ENCODE measurements at places on chromosomes 5 and 9.

- DNase-seq, result no peak
Measured at GRCh38 chr9:5851445-5851844, 18.5 kb upstream of the ERMP1 start.

- DNase-seq, result no peak
Measured at GRCh38 chr9:114709636-114710035, 27.6 kb upstream of the TEX48 start.

DNA sequence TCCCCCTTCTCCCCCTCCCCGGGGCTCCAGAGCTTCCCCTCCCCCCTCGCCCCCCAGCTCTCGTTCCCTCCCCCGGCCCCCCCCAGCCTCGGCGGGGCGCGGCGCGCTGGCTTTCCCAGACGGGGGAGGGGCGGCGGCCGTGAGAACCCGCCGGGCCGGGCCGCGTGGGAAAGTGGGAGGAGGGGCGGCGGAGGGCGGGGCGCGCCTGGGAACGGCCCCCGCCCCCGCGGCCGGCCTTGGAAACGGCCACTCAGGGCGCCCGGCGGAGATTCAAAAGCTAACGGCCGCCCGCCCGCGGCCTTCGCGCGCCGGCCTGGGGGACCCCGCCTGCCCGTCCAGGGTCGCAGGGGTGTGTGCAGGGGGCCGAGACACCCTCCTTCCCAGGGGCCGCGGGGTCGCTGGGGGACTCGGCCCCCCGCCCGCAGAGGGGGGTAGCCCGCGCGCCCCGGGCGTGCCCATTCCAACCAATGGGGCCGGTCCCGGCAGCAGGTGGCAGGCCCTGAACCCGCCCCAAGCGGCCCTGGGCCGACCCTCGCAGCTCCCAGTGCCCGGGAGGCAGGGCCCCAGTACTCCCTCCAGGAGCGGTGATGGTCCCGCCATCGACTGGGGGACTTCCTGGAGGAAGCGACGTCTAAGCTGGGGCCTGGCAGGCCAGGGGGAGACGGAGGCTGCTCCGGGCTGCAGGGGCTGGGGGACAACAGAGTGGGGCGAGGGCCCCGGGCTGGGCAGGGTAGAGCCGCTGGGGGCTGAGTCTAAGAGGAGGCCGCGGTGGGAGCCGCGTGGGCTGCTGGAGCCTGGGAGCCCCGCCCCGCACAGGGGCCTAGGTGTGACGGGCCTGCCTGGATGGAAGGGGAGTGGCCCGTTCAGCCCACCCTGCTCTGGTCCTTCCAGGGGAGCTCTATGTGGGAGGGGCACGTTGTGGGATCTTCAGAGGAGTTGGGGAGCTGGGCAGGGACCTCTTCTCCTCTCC, 14.2 kb upstream of the NRARP start:
- no peak for DNase-seq

GRCh38 chr5:2024986-2025721, 142.4 kb upstream of the IRX4 start:
- DNase-seq, result no peak

DNA sequence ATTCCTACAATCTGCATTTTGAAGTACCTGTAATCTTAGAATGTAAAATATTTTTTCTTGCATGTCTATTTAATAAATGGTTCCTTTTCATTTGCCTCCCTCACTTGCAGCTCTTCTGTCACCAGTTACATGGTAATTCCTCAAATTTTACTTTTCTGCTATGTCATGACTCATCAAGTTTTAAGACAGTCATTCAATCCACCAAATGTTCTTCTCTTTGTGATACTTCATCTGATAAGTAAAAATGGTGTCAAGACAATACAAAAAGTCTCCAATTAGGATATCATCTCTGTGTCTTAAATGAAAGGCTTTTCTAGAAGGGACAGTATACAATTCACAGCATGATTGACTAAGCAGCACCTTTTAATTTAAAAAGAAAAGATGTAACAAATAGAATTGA, 104.9 kb upstream of the FTMT start:
- no peak for DNase-seq

GRCh38 chr5:39755986-39756385, 331.2 kb upstream of the DAB2 start:
- DNase-seq, result peak; percentile 79

- no peak for DNase-seq
Measured at GRCh38 chr5:169318556-169318955, 17.6 kb upstream of the SLIT3 start.

All from fibroblast of the conjunctiva (primary cell).